ENCODE measurements at places on chromosomes 16 and 17.

DNA sequence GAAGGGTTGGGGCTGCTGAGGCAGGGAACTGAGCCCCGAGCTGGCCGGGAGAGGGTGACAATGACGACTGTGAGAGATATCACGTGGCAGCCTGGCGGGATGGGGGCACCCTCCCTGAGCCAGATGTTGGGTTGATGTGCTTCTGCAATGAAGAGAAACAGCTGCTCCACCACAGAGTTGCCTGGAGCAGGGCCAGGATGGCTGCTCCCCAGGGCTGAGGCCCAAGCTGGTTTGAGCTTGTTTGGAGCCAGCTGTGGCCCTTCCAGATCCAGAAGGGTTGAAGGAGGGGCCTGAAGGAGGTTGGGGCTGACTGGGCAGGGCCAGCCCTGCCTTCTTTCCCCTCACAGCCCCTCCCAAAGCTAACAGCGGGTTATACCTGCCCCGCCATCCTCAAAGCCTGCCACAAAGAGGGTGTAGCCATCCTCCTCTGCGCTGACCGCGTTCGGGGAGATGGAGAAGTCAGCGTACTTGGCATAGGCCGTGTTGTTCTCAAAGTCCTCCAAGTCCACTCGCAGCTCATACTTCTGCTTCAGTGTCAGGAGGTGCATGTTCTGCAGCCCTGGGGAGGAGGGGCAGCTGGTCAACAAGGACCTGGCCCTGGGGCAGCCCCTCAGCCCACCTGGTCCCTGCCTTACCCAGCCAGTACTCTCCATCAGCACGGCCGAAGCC is 2.1 kb downstream of the MFAP4 start:
- peak; percentile 63 for DNase-seq

GRCh38 chr17:58339755-58340404 is 11.3 kb upstream of the TSPOAP1 start:
- no peak for DNase-seq

- no peak for DNase-seq
Observed at GRCh38 chr16:80671281-80671849, 130.6 kb downstream of the DYNLRB2 start.

DNA sequence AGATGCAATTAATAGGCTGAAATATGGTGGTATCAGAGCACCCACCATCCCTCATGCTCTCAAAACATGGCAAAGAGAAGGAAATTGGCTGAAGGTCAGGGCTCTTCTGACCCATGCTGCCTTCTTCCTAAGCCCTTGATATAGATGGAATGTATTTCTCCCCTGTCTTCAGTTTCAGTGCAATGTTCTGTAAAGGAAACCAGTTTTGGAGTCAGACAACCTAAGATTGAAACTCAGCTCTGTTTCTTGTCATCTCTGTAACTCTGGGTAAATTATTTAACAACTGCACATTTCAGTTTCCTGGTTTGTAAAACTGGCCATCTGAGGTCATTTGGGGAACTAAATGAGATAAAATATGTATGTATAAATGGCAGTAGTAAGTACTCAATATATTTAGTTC is 243.9 kb downstream of the CA10 start:
- DNase-seq = no peak

DNA sequence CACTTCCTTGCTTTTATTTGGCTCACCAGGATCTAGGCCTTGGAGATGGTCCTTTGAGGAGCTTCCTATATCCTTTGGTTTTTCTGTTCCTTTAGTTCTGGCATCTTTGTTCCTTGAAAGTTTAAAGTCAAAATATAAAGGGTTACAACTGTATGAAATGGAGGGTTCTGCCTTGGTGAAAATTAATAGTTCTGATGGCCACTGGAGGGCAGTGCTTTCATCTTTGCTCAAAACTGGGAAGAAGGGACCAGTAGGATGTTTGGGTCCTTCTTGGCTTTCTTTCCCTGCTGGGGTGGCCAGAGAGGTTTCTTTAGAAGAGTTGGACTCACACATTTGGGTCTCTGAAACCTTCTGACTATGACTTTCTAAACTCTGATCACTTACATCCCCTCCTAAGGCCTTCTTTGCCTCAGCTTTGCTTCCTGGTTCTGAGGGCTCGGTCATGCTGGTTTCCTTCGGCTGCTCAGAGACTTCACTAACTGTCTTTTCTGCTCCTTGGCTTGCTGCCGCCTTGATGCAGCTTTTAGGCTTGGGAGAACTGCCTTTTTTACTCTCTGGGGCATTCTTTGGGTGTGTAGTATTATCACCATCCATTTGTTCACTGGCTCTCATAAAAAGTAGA is 10.9 kb upstream of the ITGA2B start:
- DNase-seq = no peak

DNA sequence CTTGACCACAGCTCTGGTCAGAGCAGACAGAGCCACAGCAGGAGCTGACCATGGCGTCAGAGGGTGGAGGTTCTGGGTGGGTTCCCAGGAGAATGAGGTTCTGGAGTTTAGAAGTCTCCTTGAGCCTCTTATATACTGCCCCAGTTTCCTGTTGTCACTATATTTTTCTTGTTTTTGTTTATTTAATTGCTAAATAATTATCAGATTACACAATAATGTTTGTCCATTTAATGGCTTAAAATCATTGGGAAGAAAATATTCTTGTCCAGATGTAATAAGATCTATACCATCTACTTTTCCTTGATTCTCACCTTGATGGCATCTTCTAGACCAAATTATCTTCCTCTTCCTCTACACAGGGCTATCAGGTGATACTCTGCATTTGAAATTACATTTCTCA is at the start of gene KRTAP4-3:
Gene KRTAP4-3, minus strand, starts transcription at position 101 of the 400 bp plus-strand sequence. Its CDS starts 49 bp downstream, at position 52.
- no peak for DNase-seq

GRCh38 chr16:57756424-57757325 is 21.1 kb downstream of the KATNB1 start:
- DNase-seq = peak; percentile 65

GRCh38 chr16:1712791-1713261 is 6.8 kb downstream of the MAPK8IP3 start:
- no peak for DNase-seq

- DNase-seq = no peak
Observed at GRCh38 chr16:82232806-82233205, 62.8 kb upstream of the MPHOSPH6 start.

DNA sequence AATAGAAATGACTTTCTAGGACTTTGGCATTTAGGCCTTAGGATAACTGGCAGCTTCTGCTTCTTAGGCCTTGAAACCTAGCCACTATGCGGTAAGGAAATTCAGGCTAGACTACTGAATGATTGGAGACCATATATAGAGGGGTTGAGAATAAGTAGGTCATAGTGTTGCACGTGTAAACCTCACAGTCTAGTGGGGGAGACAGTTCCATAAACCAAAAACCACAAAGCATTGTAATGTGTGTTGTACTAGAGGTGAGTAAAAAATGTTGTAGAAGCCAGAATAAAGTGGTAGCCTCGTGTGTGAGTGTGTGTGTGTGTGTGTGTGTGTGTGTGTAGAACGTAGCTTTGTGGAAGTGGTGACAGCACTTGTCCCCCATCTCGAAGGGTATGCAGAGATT is 188.5 kb downstream of the MAP2K6 start:
- DNase-seq = peak; percentile 21

DNA sequence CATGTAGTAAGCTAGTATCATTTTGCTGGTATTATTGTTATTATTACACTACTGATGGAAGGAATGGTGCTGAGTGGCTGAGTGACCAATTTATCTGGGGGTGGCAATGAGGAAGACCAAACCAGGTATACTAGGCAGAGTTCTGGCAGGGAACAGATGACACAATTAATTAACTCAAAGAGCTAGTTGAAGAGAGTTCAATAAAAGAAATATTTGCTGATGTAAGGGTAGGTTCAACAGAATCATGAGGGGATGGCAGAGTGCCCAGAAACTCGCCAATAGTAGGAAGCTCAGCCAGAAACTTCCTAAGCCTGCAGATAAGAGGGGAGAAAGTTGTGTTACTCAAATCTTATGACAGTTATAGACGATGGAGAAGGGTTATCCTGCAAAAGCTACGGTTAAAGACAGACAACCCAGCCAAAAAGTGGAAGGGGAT is 352.5 kb downstream of the KCNJ2 start:
- no peak for DNase-seq

Data from small intestine (tissue), 16 donors.